Progenitor cell of endocrine pancreas (in vitro differentiated cells): ENCODE measurements at places on chromosomes 5 and 9. TPM values are rescaled to one million over a fixed set of nuclear protein-coding genes. Genes with fewer than 3 reads are reported as not detected.
A peak's percentile ranks its signal among the peaks of the same experiment; 100 is the strongest.

The ZBED3 gene
- total RNA-seq, result 37.1 and 38.0 TPM in 2 replicates

The PCDHB6 gene
- total RNA-seq, result 2.4 and 2.7 TPM in 2 replicates

DNA sequence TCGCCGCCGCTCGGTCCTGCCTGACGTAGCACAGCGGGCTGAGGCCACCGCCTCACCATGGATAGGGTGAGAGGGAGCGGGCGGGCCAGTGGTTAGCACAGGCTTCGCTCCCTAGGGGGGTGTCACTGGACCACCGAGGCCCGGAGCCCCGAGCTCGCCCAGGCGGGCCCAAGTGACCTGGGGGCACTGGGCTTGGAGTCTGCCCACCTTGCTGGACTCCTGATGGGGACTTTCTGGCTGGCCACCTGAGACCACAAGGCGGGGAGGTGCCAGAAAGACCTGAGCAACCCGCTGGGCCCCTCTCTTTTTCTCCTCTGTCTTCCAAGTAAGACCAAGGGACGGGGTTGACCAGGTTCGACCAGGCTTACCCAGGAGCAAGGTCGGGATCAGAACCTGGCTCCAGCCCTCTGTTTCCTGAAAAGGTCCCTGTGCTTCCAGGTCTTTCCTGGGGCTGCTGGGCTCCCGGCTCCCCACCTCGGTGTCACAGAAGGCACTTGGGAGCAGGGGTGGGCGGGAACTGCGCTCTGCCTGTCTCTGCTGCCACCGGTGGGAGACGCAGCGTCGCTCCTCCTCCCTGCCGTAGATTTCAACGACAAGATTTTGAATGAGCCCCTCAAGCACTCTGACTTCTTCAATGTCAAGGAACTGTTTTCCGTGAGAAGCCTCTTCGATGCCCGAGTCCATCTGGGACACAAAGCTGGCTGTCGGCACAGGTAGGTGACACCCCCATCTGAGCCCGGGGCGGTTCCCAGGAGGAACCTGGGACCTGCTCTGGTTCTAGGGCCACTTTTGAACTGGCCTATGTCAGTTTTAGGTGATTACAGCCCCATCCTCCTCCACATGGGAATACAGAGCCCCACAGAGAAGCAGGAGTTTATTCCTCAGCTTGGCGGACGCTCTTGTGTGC, 1.0 kb downstream of the MRPS2 start:
- no peaks in the 10 kb centered on the region for H3K27me3 ChIP-seq
- H3K4me1 ChIP-seq, result peaks cover 12% of the 10 kb centered on the region
- H3K4me3 ChIP-seq, result peak overlapping the region; percentile 91
- DNase-seq, result no peak
- H3K36me3 ChIP-seq, result peaks cover 2% of the 10 kb centered on the region

- peak within 1 kb of the TSS; percentile 5 for H3K27ac ChIP-seq
- no peak within 1 kb of the TSS for H3K4me3 ChIP-seq
- peaks cover 48% of the 10 kb centered on the region for H3K36me3 ChIP-seq
Observed at GRCh38 chr5:141149812-141150211, at the start of gene PCDHB6. TSS of gene PCDHB6 (plus strand) at chr5:141150057. CDS start at chr5:141150258, 201 bp downstream.

DNA sequence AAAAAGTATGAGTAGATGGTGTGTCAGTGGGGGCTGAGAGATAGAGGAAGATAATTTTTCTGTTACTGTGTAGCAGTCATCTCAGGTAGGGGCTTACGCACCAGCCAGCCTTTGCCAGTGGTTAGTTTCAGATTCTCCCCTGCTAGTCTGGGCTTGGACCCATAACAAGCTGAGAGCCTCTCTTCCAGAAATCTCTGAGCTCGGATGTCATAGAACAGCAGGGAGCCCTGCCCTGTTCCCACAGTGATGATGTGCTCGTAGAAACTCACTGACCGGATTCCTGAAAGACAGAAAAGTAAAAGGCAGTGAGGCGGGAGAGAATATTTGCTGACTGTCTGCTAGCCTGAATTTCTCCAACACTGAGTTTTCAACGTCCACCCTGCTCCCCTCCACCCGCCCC, 37.2 kb downstream of the DCAF12 start:
- H3K4me1 ChIP-seq, result peaks cover 3% of the 10 kb centered on the region
- no peak overlapping the region for H3K4me3 ChIP-seq
- H3K27me3 ChIP-seq, result no peaks in the 10 kb centered on the region
- no peak overlapping the region for H3K27ac ChIP-seq

The GPRIN1 gene
- total RNA-seq, result 5.9 TPM in 2 replicates

The CORO2A gene
- total RNA-seq, result 6.0 and 7.0 TPM in 2 replicates

DNA sequence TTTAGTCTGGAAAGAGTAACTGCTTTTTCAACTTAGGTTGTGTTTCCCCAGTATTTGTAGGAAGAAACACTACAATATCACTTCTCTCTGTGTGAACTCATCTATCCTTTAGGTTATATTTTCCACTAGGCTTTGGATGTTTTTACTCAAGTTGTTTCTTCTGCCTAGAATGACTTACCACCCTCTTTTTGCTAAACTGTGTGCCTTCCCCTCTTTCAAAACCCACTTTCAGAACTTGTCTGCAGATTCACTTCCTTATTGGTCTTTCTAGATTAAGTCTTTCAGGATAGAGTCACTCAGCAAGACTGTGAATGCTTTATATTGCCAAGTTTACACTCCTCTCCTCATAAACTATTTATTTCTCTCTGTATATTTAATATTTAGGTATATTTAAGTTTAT, 14.2 kb upstream of the CAST start:
- H3K36me3 ChIP-seq, result no peaks in the 10 kb centered on the region
- H3K27me3 ChIP-seq, result no peaks in the 10 kb centered on the region
- no peak overlapping the region for H3K4me3 ChIP-seq
- H3K27ac ChIP-seq, result no peak overlapping the region

The SARDH gene
- 4.2 and 5.1 TPM in 2 replicates for total RNA-seq

- no peak overlapping the region for H3K4me3 ChIP-seq
- no peak for DNase-seq
- no peaks in the 10 kb centered on the region for H3K4me1 ChIP-seq
- H3K36me3 ChIP-seq, result no peaks in the 10 kb centered on the region
- no peak overlapping the region for H3K27ac ChIP-seq
- no peaks in the 10 kb centered on the region for H3K27me3 ChIP-seq
Observed at GRCh38 chr5:44565902-44566301, 176.7 kb upstream of the FGF10 start.

The TRIP13 gene
- total RNA-seq, result 11.9 and 13.5 TPM in 2 replicates

The FAM169A gene
- total RNA-seq, result 32.4 and 33.5 TPM in 2 replicates

The C5orf58 gene
- total RNA-seq, result not detected in 2 replicates

- no peak overlapping the region for H3K4me3 ChIP-seq
- DNase-seq, result no peak
- no peaks in the 10 kb centered on the region for H3K4me1 ChIP-seq
- H3K27ac ChIP-seq, result no peak overlapping the region
Observed at GRCh38 chr5:22593592-22593991, 259.6 kb downstream of the CDH12 start.

The SPINK4 gene
- total RNA-seq, result 0.91 TPM in 1 of 2 replicates, not detected in the other

The DBH gene
- total RNA-seq, result not detected in 2 replicates

- peaks cover 4% of the 10 kb centered on the region for H3K4me1 ChIP-seq
- H3K36me3 ChIP-seq, result no peaks in the 10 kb centered on the region
Observed at GRCh38 chr9:98563212-98563907, 145.4 kb downstream of the GABBR2 start.
